Adrenal gland (tissue), 19 donors: ENCODE measurements at places on chromosomes 13 and 19. TPM values are rescaled to one million over a fixed set of nuclear protein-coding genes. Genes with fewer than 3 reads are reported as not detected.

Gene ZNF536
- 10.8 TPM for total RNA-seq

DNA sequence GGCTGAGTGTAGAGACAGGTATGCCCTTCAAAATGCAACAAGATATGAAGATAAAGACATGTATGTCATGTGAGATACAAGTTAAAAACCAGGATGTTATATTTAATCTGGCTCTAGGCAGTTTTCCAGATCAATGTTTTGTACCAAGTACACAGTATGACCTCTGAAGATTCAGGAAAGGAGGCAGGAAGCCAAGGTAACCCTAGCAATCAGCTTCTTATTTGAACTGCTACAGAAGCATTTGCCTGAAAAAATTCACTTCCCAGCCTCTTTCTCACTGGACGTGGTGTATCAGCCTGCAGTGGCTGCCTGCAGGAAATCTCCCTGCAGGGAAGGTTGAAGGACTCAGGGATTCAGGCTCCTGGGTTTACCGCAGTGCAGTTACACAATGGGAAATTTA is 24.1 kb downstream of the OLFM4 start:
- DNase-seq, result no peak

Gene POU2F2
- total RNA-seq, result 3.0 TPM

- DNase-seq, result no peak
These were observed 26.4 kb downstream of the SERTM1 start for GRCh38 chr13:36700170-36700569.

Gene GFY
- not detected for total RNA-seq

Gene SLC25A41
- total RNA-seq, result not detected

DNA sequence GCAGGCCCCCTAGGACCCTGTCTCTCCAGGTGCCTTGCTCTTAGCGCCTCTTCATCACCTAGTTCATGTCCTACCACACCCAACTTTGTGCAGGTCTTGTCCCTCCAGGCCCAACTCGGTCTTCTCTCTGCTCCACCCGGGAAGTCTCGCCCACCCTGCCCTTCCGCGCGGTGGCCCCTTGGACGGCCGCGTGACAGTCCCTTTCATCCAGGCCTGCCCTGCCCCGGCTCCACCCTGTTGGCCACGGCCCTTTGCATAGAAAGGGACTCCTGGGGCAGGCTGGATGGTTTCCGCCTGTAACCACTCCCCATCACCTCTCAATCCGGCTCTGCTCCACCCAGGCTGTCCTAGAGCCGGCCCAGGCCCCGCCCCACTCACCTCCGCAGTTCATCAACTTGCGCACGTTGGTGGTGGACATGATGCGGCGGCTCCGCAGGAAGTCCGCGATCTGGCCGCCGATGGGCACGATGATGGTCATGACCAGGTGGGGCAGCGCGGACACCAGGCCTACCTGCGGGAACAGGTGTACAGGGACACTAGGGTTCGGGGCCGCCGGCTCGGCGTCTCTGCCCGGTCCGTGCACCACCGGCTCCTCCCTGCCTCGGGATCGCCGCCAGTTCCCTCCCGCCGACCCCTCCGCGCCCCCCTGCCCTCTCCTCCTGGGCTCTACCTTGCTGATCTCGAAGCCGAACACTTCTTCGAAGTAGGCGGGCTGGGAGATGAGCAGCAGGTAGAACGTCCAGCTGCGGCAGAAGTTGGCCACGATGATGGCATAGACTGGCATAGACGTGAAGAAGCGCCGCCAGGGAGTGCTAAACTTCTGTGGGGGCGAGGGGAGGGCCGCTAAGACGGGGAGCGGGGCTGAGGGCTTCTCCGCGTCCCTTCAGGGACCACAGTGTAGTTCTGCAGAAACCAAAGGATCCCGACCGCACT is 7.2 kb downstream of the GFY start:
- DNase-seq, result no peak

DNA sequence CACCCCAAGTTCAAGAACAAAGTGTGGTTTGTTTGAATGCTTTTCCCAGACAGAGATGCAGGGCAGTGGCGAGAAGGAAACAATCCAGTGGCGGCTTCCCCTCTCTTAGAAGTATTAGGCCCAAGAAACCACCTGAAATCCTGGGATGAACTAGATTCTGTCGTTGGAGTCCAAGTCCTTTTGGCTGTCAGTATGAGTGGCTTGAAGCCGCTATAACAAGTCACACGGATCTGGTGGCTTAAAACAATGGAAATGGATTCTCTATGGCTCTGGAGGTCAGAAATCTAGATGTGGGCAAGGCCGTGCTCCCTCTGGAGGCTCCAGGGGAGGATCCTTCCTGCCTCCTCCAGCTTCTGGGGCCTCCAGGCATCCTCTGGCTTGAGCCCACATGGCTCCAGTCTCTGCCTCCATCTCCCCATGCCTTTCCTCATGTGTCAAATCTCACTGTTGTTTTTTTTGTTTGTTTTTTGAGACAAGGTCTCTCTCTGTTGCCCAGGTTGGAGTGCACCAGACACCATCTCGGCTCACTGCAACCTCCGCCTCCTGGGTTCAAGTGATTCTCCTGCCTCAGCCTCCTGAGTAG is 97.7 kb downstream of the GNG7 start:
- DNase-seq, result no peak

DNA sequence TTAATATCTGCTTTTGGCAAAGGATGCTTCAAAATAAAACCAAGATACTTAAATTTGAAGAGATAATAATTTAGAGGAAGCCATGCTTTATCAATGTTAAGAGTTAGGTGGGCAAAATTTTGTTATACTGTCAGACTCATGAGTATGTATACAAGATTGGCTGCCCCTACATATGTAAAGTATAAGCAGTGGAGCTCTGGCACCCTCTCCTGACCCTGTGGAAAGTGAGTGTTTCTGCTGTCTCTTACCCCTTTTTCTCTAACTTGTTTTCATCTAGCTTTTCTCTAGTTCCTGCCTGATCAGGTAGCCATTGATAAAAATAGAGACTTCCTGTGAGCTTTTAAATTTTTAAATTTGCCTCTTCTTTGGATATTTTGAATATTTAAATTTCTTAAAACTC is 710.9 kb upstream of the SPRY2 start:
- no peak for DNase-seq

GRCh38 chr13:113393563-113394338 is 29.8 kb upstream of the GRTP1 start:
- peak; percentile 78 for DNase-seq

- DNase-seq, result no peak
These were observed 126.4 kb downstream of the TNFRSF19 start for GRCh38 chr13:23696610-23697009.

GRCh38 chr19:33384983-33385382 is 11.5 kb downstream of the CEBPG start:
- DNase-seq, result no peak

DNA sequence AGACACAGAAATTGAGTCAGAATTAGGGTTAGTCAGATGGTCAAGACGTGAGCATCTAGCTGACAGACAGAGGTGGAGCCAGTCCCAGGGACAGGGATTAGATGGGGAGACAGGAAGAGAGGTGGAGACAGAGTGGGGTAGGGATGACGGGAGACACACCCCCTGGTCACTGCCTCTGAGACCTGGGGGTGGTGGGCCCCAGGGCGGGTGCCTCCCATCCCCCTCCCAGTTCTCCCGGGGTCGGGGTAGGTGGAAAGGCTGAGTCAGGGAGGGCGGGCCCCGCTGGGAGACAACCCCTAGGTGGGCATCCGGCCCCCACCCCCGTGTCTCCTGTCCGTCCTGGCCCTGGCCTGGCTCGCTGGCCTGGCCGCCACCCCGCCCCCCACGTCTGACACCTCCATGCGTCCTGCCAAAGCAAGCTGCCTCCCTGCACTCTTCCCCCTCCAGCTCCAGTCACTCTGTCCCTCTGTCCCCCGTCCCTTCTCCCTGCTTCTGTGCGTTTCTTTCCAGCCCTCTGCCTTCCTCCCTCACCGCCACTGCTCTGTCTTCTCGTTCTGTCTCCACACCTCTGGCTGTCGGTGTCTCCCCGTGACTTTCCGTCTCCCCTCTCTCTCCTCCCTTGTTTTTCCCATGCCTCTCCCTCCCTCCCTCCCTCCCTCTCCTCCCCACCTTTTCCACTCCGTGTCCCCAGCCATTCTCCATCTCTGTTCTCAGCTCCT is 15.1 kb downstream of the CCDC97 start:
- peak; percentile 91 for DNase-seq
